Motor neuron (in vitro differentiated cells): ENCODE measurements at places on chromosomes 3 and 15. TPM values are rescaled to one million over a fixed set of nuclear protein-coding genes. Genes with fewer than 3 reads are reported as not detected.

- no peak for ATAC-seq
Measured at GRCh38 chr15:29936353-29937049, 114.2 kb upstream of the TJP1 start.

DNA sequence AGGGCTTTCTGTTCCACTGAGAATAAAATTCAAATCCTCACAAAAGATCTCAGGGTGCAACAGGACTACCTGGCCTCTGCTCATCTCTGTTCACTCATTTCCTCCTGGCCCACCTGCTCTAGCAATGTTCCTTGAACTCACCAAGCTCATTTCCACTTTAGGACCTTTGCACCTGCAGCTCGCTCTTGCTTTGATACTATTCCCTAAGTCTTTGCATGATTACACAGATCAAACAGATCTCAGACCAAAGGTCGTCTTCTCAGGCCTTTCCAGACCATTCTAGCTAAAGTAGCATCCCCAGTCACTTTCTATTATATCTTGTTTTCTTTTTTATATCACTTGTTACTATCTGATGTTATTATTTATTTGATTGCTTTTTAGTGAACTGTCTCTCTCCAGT, 54.7 kb downstream of the B3GNT5 start:
- ATAC-seq, result no peak

The CILP gene
- total RNA-seq, result 0.16 and 0.19 TPM in 2 replicates

GRCh38 chr15:67089217-67090193, 24.1 kb downstream of the SMAD3 start:
- no peak for ATAC-seq

The OR4F15 gene
- total RNA-seq, result not detected in 2 replicates
